Activated T-helper 2 cell treated with anti-CD3 and anti-CD28 coated beads, Interferon-gamma antibody, Interleukin-2, Interleukin-4, amounts not matched to agents 10 μg/mL and 5 μg/mL and 100 μg/mL, durations not matched to agents 14 hours and 24 hours and 36 hours (primary cell): ENCODE measurements at places on chromosomes 3 and 15. TPM values are rescaled to one million over a fixed set of nuclear protein-coding genes. Genes with fewer than 3 reads are reported as not detected.

The FOXL2NB gene
- total RNA-seq = not detected in 2 replicates

DNA sequence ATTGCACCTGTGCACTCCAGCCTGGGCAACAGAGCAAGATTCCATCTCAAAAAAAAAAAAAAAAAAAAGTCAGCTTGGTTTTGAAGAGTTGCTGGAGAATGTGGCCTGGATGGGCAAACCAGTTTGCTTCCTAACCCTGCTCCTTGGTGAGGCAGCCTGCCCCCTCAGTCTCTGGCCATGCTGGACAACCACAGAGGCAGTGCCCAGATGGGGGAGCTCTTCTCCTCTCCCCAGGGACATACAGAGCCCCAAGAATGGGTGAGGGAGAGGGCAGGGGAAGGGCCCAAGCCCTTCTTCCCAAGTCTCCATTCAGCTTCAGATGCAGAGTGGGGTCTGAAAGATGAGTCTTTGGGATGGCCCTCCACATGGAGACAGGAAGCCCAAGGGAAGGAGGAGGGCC lies 27.9 kb downstream of the CD276 start:
- no peaks in the 10 kb centered on the region for H3K4me1 ChIP-seq
- no peaks in the 10 kb centered on the region for H3K27me3 ChIP-seq
- H3K27ac ChIP-seq = no peak overlapping the region
- no peak for DNase-seq

The UROC1 gene
- total RNA-seq = not detected in 2 replicates

DNA sequence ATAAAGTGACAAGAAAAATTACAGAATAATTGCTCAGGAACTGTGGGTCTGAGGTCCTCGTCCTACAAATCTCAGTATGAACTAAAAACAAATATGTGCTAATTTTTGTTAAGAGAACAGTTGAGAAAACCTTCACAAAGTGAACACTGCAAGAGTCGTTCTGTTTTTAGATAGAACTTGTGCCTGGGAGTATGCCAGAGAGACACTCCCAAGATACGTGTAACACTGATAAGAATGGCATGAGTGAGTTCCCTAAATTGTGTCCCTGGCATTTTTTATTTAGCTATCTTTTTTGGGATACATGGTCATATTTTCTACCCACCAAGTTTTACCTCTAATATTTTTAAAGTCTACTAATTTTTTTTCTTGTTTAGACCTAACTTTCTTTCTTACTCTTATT lies 860.0 kb upstream of the NR2F2 start:
- peaks cover 18% of the 10 kb centered on the region for H3K27me3 ChIP-seq
- no peak overlapping the region for H3K4me3 ChIP-seq
- H3K27ac ChIP-seq = no peak overlapping the region
- H3K4me1 ChIP-seq = no peaks in the 10 kb centered on the region
- H3K36me3 ChIP-seq = no peaks in the 10 kb centered on the region
- no peak for DNase-seq

The CYP8B1 gene
- not detected in 2 replicates for total RNA-seq

GRCh38 chr3:59451800-59452746 lies 402.2 kb upstream of the CFAP20DC start:
- peaks cover 2% of the 10 kb centered on the region for H3K36me3 ChIP-seq
- peaks cover 59% of the 10 kb centered on the region for H3K4me1 ChIP-seq
- peak overlapping the region; percentile 34 for H3K4me3 ChIP-seq
- no peaks in the 10 kb centered on the region for H3K27me3 ChIP-seq

DNA sequence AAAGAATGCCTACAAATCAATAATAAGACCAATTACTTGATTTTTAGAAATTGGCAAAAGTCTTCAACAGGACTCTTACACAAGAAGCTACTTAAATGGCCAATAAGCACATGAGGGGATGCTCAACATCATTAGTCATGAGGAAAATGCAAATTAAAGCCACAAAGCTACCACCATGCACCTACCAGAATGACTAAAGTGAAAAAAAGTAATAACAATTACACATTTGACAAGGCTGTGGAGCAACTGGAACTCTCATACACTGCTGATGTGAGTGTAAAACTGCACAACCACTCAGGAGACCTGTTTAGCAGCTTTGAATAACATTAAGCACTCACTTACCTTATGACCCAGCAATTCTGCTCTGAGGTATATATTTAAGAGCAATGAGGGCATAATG lies 68.4 kb downstream of the PPCDC start:
- no peak overlapping the region for H3K27ac ChIP-seq
- H3K4me1 ChIP-seq = peaks cover 15% of the 10 kb centered on the region
- no peak overlapping the region for H3K4me3 ChIP-seq
- H3K27me3 ChIP-seq = no peaks in the 10 kb centered on the region
- peaks cover 27% of the 10 kb centered on the region for H3K36me3 ChIP-seq
- no peak for DNase-seq

GRCh38 chr15:24683736-24684135 lies 8.2 kb downstream of the NPAP1 start:
- H3K4me3 ChIP-seq = no peak overlapping the region
- no peak for DNase-seq
- H3K27me3 ChIP-seq = no peaks in the 10 kb centered on the region
- no peaks in the 10 kb centered on the region for H3K4me1 ChIP-seq
- H3K36me3 ChIP-seq = no peaks in the 10 kb centered on the region

The PCLAF gene
- 59.9 and 72.3 TPM in 2 replicates for total RNA-seq

GRCh38 chr15:101773496-101774100 lies 29.7 kb upstream of the OR4F6 start:
- no peaks in the 10 kb centered on the region for H3K27me3 ChIP-seq
- no peak overlapping the region for H3K4me3 ChIP-seq
- no peak overlapping the region for H3K27ac ChIP-seq
- DNase-seq = no peak
- H3K4me1 ChIP-seq = no peaks in the 10 kb centered on the region

The MKRN3 gene
- 1.0 and 1.9 TPM in 2 replicates for total RNA-seq

GRCh38 chr15:57330619-57331340 lies 45.5 kb upstream of the CGNL1 start:
- peaks cover 5% of the 10 kb centered on the region for H3K27me3 ChIP-seq
- no peak overlapping the region for H3K27ac ChIP-seq
- DNase-seq = no peak
- H3K36me3 ChIP-seq = no peaks in the 10 kb centered on the region
- H3K4me3 ChIP-seq = no peak overlapping the region
